ENCODE measurements at places on chromosomes 5 and 9. TPM values are rescaled to one million over a fixed set of nuclear protein-coding genes. Genes with fewer than 3 reads are reported as not detected.

The ASPN gene
- 0.10 TPM for total RNA-seq

DNA sequence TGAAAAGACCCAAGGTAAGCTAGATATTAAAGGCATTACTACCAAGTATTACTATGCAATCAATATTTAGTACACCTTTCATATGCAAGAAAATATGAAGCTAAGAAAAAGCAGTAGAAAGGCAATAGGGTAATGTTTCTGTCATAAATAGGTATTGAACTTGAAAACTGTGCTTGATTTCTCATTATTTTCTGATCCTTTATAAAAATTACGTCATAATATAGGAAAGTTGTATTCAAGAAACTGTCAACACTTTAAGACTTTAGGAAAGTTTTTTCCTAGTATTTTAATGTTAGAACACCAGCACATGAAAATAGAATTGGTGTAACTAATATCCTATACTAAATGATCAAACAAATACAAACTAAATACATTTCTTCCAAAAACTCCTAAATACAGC is 133.2 kb downstream of the EDIL3 start:
- DNase-seq, result no peak

DNA sequence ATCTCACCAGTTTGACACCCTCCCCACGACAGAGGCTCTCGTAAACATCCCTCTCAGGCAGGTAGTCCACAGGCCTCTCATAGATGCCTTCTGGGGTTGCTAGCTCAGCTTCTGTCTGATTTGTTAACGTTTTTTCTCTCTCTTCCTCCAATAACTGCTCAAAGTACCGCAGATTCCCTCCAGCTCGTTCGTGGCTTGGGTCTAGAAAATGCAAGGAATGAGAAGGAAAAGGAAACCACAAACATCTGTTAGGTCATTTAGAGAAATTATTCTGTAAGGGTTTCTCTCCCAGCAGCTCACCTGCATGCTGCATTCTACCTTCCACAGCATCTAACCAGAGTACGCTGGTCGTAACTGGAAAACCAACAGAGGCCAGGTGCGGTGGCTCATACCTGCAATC is 18.5 kb downstream of the P4HA2 start:
- DNase-seq, result peak; percentile 63

GRCh38 chr5:101260857-101261256 is 357.8 kb upstream of the ST8SIA4 start:
- no peak for DNase-seq

DNA sequence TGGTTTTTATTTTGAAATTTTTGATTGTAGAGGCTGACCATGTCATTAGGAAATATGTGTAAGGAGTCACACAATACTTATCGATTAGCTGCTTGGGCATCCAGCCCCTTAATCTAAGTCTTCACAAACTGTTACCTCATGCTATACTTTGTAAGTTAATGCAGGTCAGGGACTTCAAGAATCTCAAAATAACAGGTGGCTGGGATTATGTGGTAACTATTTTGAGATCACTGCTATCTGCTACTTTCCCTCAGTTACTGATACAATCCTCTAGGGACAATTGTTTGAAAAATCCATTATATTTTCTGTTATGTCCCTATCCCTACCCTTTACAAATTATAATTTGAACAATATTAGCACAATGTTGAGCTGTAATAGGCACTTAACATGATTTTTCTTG is 21.7 kb downstream of the FTMT start:
- no peak for DNase-seq

DNA sequence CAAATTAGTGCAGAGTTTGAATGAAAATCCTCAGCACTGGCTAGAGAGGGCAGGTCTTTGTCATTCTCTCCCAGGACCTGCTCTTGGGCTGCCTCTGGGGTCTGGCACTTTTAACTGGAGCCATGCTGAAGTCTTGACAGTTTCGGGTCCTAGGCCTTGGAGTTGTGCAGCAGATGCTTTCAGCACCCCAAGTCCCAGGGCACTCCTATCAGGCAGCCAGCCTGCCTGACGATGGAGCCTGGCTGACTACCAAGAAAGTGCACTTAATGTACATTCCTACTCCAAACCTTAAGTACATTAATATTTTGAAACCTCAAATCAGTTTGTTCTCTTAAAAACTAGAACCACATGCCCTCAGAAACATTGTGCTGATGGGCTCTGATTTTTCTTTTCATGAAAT is 69.3 kb upstream of the CXCL14 start:
- DNase-seq, result no peak

GRCh38 chr9:99445371-99445891 is 223.3 kb downstream of the SEC61B start:
- DNase-seq, result peak; percentile 96

GRCh38 chr5:74639807-74640449 is 600 bp downstream of the ENC1 start:
- DNase-seq, result peak; percentile 54
